ENCODE measurements at places on chromosomes 11 and 22. TPM values are rescaled to one million over a fixed set of nuclear protein-coding genes. Genes with fewer than 3 reads are reported as not detected.

Gene CBLIF
- total RNA-seq = not detected

Gene HYLS1
- 8.9 TPM for total RNA-seq

Gene NPTXR
- 6.3 TPM for total RNA-seq

Gene C11orf97
- not detected for total RNA-seq

Gene TMEM45B
- total RNA-seq = 2.5 TPM

Gene CNIH2
- total RNA-seq = 3.5 TPM

Gene HOATZ
- not detected for total RNA-seq

Gene DESI1
- total RNA-seq = 52.6 TPM

Gene TRIM66
- 30.2 TPM for total RNA-seq

Gene PHF21B
- 0.72 TPM for total RNA-seq

Gene ADM
- 4.6 TPM for total RNA-seq

Gene FADS1
- 8.5 TPM for total RNA-seq

Gene DDB1
- 168 TPM for total RNA-seq

Gene FGF19
- 0.10 TPM for total RNA-seq

Gene ZNF214
- total RNA-seq = 0.10 TPM

Gene CHRNA10
- total RNA-seq = 1.9 TPM

Gene BARX2
- 5.8 TPM for total RNA-seq

Gene F2
- total RNA-seq = not detected

Gene OR8G5
- total RNA-seq = not detected

Gene OR8A1
- total RNA-seq = not detected

Gene ACRV1
- total RNA-seq = not detected

Gene KDELR3
- 0.37 TPM for total RNA-seq

Gene IGSF9B
- 81.8 TPM for total RNA-seq

Gene PTGDR2
- total RNA-seq = 0.16 TPM

Gene DRICH1
- total RNA-seq = not detected

Gene CLP1
- 16.1 TPM for total RNA-seq
